Fibroblast of the aortic adventitia (primary cell): ENCODE measurements at places on chromosomes 12 and 14.
A peak's percentile ranks its signal among the peaks of the same experiment; 100 is the strongest.

DNA sequence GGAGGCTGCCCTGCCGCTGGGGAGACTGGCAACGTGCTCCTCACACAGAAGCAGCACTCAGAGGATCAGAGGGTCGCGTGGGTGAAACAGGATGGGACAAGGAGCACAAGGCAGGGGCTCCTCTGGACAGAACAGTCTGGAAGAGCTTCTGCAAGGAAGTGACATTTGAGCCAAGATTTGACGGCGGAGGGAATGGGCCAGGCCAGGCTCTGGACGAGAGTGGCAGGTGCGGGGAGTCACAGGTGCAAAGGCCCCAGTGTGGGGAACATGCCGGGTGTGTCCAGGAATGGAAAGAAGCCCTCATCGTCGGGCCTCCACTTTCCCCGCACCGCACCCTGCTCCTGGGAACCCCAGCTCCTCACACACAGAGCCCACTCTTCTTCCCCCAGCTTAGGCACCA, 84.0 kb downstream of the RFLNA start:
- no peak for DNase-seq

DNA sequence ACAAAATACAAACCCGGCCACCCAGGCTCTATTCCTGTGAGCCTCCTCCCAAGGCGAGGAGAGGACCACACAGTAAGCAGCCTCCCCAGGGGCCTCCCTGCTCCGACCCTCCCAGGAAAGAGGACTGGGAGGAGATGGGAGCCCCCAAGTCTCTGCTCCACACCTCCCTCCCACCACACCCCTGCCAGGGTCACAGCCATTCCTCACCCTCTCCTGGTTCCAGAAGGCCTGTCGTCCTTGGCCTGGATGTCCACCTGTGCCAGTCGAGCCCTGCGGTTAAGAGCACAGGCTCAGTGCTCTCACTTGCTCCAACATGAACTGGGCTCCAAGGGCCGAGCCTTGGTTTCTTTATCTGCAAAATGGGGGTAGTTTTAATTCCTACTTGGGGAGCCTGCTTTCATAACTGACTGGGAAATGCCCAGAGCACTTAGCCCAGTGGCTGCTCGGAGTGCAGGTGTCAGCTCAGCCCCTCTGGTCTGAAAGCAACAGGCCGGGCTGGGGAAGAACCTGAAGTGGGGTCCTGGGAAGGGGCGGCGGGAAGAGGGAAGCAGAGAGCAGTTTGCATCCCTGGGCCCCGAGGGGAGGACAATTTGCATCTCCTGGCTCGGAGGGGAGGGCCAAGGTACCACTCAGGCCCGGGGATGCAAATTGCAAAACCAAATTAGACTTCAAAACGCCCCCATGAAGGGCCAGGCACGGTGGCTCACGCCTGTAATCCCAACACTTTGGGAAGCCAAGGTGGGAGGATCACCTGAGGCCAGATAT, 23.6 kb downstream of the TCHP start:
- no peak for DNase-seq

GRCh38 chr14:95707327-95707726, 6.6 kb downstream of the TCL1A start:
- DNase-seq, result no peak

DNA sequence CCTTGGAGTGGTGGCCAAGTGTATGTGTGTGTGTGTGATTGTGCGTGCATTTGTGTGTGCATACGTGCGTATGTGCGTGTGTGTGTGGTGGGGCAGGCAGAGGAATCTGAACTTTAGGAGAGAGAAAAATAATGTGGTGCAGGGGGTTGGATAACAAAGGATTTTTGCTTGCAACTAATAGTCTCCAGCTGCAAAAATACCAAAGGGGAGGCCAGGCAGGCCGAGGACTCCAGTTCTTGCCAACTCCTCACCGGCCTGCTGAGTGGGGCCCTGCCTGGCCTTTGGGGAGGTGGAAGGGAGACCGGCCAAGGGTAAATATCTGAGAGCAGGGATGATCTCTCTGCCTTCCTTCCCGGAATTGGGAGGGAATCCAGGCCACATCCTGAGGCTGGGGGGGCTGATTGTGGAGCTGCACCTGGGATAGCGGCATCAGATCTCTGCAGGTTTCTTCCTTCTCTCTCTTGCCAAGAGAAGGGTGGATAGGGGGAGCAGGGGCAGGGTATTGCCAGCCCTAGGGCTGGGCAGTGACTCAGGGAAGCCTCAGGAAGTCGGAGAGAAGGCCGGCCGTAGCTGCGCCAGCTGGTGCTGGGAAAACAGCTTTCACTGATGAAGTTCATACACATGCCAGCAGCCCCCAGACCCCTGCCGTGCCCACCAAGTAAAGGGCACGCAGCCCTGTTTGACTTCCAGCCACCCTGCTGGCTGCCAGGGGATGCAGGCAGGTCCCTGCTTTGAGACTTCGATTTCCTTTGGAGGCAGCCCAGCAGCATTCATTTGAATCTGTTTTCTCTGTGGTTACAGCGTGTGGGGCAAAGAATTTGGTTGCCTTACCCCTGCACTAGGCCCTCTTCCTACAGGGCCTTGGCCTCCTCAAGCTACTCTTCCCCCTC, 4.6 kb upstream of the LRP1-AS start:
- peak; percentile 97 for DNase-seq

- DNase-seq, result no peak
Observed at GRCh38 chr12:74922642-74923041, 287.0 kb downstream of the KCNC2 start.

- DNase-seq, result no peak
Observed at GRCh38 chr12:53227836-53228235, 4.2 kb downstream of the RARG start.

DNA sequence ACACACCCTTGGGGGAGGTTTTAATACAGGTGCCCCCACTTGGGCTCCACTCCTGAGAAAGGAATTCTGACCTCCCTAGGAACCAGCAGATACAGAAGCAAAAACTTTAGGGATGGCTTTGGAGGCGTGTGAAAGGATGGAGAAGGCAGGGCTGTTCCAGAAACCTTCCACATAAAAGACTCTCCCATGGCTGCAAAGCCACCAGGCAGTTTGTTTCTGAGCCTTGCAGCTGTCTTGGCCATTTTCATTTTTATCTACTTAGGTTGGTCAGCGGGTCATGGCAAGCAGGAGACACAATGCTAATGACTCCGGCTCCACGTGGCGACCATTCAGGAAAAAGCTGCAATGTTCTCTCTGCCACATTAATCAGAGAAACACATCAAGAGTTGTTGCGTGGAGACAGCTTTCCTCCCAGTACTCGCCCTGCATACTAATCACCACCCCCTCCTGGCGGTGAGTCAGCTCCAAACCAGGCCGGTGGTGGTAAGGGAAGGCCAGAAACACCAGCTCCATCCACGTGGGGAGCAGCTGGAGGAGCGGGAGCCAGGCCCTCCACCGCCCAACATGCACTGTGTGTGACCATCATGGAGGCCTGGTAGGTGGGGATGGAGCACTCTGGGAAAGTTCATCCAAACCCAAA, 30.9 kb upstream of the IRF2BPL start:
- peak; percentile 87 for DNase-seq

DNA sequence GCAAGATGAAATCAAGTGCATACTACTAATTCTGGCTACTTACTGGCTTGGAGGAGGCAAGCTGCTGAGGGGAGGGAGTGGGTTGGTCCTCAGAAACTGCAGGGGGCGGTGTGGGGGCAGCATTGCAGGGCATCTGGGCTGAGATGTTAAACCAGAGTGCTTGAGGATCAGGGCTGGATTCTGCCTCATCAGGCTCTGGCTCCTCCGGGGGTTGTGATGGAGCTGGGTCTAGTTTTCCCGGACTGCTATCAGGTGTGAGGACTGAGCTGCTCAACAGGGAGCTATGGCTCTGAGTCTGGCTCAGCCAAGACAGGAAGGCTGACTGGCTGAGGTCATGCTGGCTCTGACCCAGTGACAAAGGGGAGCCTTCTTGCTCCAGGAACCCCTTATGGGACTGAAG, 28.6 kb downstream of the BAZ2A start:
- no peak for DNase-seq

DNA sequence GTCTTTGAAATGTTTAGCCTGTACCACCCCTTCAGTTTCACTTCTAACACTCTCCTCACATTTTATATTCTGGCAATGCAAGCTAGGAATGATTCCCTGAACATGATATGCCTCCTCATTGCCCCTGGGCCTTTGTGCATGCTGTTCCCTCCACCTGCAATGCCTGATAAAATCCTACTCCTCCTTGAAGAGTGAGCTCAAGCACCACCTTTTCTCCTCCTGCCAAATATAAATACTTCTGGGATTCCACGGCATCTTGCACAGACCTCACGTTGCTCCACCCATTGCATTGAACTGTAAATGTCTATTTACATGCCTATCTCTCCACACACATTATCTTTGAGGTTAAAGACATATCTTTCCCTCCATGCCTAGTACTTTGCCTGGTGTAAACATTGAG, 21.1 kb downstream of the NKX2-1 start:
- DNase-seq, result no peak

- DNase-seq, result peak; percentile 52
Observed at GRCh38 chr14:53925201-53925766, 31.3 kb downstream of the BMP4 start.

DNA sequence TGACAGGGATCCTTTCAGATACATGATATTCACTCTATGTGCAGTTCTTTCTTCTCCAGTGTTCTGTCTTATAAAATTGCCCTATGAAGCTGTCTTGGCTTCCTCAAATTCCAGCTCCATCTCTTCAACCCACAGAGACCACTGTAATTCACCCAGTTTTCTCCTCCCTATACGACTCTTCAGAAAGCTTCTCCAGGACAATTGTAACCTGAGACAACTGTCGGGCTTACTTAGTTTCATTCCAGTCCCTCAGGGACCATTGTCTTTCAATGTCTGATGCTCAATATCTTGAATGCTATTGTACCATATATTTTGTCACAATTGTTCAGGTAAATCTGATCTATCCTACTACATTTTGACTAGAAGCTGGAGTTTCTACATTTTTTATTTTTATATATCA, 345.3 kb downstream of the RPL10L start:
- no peak for DNase-seq

DNA sequence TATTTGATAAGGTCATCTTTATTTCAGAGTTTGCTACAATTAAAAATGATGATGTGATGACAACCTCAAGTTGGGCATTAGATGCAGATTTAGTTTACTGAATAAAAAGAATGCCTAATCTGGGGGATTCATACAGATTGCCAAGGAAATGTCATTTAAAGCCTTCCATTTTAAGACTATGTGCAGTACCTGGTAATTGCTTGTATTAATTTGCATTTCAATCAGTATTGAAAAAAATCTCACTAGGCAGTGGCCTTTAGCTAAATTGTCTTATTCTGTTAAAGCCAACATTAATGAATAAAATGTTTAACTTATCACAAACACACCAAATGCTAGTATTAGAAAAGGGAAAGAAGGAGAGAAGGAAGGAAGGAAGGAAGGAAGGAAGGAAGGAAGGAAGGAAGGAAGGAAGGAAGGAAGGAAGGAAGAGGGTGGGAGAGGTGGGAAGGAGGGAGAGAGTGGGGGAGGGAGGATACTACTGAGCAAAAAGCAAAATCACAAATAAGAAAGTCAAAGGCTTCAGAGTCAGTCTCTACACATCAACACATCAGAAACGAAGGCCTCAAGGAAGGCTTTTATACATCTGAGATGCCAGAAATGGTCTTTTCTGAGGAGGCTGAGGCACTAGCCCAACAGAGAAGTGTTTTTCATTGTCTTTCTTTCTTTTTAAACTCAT, 271.1 kb upstream of the CLEC14A start:
- DNase-seq, result no peak

- DNase-seq, result no peak
Observed at GRCh38 chr12:68622250-68622649, 11.6 kb downstream of the RAP1B start.

DNA sequence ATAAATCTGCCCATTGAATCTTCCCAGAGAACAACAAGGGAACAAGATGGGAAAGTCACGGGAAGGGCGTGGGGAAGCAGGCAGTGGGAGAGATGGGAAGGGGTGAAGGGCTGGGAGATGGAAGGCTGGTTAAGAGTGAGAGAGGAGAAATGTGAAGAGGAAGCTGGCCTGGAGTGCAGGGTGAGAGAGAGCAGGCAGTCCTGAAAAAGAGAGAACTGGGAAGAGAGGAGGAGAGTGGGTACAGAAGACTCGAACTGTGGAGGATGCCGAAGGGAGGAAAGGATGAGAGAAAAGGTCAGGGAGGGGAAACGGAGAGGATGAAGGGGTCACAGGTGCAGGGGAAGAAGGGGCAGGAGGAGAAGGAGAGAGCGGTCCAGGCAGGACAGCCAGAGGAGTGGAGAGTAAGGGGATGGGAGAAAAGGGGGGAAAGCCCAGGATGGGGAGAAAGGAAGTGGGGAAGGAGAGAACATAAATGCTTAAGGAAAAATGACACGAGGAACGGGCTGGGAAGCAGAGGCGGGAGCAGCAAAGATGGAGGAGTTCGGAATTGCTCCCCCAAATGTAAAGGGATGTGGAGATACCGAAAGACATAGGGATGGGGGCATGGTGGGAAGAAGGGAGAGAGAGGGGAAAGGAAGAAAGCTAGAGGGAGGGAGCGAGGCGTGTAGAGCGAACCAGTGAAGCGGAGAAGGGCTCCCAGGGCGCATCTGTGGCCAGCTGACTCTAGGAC, 1.2 kb downstream of the PIANP start:
- DNase-seq, result no peak

DNA sequence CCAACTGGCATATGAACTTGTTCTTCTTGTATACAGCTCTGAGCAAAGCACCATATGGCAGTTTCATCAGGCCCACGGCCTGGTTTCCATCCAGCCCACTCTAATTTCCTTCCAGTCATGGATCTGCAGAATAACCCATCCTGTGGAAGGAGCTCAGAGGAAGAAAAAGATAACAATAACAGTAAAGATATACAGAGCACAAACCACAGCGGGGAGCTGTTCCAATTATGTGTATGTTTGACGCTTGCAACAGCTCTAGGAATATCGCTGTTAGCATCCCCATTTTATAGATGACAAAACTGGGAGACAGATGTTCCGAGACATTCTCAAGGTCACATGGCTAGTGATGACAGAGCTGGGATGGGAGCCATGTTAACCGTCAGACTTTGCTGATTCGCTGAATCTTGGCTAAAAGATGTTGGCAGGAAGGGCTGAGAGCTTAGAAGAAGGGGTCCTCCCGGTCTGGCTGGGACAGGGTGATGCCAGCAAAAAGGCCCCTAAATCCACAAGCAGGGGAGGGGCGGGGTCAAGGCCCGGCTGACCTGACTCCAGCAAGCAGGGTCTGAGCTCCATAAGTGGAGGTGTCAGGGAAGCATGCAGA, 34.4 kb upstream of the CIPC start:
- peak; percentile 65 for DNase-seq

DNA sequence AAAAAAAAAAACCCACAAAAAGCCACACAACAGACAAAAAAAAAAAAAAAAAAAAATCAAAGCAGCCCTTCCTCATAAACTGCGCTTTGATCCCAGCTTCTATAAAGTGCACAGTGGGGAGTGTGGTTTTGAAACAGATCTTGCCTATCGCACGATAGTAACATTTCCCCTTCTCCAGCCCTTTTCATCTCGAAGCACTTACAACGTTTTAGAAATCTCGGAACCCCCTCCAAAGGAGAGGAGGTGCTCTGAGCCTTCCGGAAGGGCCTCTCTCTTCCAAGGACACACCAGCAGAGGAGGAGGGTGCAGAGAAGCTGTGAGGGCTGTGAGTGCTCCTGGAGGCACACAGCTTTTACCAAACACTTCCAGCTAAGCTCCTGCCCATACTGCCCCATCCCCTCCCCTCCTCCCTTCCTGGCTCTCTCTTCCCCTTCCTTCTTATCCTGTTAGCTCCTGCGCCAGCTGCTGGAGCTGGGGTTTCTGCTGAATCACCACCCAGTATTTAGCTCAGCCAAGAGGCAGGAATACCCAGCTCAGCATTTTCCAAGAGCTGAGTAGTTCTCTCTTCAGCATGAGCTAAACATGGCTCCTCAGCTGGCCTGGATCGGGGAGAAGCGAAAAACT, 28.4 kb downstream of the SLC7A8 start:
- peak; percentile 98 for DNase-seq

- DNase-seq, result peak; percentile 40
Observed at GRCh38 chr12:110741341-110742095, 1.2 kb downstream of the PPP1CC start.
